NCI-H1092 (cell line): ENCODE measurements at places on chromosomes 2 and 18.

- peak; percentile 43 for DNase-seq
These were observed 1.9 kb downstream of the MEX3C start for GRCh38 chr18:51195451-51196117.

DNA sequence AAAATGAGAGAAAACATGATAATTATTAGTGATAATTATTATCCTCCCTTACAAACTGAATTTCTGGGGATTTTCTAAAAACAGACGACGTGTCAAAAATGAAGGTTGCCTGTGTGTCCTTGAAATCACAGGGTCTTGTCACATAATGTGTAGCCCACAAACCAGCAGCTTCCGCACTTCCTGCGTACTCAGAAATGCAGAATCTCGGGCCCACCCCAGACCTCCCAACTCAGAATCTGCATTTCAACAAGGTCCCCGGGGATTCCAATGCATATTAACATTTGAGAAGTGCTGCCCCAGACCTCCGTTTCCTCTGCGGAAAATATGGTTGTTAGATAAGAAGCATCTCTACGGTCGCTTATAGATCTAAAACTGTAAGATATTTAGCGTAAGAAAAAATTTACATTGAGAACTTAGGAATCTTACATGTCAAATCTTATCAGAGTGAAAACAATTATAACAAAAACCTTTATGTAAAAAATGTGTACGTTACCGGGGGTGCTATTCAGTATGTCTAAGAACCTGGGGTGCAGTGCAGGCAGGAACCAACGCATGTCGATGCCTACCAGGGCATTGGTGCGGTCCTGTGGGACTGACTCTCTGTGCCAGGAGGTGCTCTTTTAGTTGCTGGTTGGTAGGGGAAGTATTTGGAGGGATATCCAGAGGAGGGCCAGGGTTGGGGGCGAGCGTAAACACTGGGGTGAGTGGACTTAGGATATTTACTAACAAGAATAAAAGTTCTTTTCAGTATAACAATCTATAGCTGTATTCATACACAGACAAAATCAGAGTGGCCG lies 15.2 kb downstream of the CDKL4 start:
- DNase-seq, result no peak

DNA sequence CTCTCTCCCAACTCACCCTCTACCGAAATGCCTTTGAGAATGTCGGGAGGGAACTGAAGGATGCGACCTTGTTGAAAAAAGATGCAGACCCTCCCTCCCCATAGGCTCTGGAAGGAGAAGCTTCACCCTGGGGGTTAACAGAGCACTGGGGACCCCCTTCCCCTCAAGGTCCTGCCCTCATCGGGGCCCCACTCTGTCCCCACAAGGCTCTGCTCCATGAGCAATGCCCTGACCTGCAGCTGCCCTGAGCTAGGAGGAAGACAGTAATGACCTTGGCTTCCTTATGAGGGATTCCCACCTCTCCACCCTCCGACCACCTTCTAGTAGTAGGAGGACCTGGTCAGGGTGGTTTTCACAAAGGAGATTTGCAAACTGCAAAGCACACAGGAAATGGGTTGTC lies 44.4 kb upstream of the HPCAL1 start:
- DNase-seq, result no peak

DNA sequence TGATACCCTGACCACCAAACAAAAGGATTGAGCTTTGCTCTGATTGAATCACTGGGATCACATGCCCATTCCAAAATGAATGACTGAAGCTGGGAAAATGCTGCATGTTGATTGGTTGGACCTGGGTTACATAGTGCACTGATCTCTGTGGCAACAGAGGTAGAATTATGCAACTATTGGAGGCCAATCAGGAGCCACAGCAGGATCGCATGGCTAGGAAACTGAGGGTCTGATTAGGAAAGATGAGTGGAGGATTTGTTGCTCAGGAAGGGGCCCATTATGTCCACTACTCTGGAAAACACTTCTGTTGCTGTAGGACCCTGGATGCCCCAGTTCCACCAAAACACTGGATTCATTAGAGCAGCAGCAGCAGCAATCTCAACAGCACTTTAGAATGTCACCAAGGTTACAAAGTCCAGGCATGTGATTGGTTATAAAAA lies 25.9 kb upstream of the SGPP2 start:
- DNase-seq, result peak; percentile 84

DNA sequence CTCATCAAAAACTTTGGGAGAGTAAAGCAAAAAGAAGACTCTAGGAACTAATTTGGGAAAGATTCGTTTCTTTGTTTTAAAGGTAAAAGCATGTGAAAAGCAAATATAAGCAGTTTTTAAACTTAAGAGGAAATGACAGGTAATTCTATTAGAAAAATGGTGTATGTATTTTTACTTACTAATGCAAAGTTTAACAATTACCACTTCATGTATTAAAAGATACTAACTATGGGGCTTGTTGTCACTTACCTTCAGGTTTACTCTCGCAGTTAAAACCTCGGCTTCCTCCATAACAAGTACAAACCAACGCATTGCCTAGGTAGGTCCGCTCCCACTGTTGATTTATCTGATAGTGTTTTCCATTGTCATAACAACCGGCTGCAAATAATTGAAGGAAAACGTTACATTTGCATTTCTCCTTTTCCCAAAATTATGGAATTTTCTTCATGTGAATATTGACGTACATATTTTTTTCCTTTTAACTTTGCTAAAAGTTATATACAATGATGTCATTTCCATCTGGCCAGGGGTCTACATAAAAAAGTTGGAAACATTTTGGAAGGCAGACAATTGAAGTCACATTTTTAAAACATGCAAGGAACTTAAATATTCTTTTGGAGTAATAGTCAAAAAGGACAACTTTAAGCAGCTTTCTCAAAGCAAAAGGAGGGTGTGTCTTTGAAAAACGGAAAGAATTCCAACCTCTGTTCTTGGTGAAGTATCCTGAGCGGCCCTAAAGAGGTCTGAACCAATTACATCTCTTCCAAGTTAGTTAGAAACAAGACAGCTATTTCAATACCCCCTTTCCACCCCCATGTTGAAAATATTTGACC lies 1.2 kb downstream of the FN1 start:
- no peak for DNase-seq

DNA sequence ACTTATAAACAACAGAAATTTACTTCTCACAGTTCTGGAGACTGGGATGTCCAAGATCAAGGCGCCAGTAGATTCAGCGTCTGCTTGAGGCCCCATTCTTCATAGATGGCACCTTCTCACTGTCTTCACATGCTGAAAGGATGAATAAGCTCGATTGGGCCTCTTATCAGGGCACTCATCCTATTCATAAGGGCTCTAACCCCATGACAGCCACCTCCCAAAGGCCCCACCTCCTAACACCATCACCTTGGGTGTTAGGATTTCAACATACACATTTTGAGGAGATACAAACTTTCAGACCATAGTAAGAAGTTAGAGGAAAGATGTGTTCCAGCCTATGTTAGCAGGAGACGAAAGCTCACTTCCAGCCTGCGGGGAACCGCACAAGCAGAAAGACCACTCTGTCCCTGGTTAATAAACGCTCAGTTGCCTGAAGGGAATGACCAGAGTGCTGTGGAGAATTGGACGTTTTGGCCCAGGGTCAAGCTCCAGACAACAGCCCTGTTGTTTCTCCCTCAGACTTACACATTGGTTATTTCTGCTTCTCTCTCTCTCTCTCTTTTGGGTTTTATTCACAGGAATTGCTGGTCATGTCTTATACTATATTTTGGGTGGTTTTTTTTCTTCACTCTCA lies 90.3 kb downstream of the MAPRE2 start:
- no peak for DNase-seq

GRCh38 chr2:238817891-238818290 lies 30.0 kb upstream of the TWIST2 start:
- no peak for DNase-seq

GRCh38 chr2:152183401-152184073 lies 8.0 kb upstream of the STAM2 start:
- no peak for DNase-seq

DNA sequence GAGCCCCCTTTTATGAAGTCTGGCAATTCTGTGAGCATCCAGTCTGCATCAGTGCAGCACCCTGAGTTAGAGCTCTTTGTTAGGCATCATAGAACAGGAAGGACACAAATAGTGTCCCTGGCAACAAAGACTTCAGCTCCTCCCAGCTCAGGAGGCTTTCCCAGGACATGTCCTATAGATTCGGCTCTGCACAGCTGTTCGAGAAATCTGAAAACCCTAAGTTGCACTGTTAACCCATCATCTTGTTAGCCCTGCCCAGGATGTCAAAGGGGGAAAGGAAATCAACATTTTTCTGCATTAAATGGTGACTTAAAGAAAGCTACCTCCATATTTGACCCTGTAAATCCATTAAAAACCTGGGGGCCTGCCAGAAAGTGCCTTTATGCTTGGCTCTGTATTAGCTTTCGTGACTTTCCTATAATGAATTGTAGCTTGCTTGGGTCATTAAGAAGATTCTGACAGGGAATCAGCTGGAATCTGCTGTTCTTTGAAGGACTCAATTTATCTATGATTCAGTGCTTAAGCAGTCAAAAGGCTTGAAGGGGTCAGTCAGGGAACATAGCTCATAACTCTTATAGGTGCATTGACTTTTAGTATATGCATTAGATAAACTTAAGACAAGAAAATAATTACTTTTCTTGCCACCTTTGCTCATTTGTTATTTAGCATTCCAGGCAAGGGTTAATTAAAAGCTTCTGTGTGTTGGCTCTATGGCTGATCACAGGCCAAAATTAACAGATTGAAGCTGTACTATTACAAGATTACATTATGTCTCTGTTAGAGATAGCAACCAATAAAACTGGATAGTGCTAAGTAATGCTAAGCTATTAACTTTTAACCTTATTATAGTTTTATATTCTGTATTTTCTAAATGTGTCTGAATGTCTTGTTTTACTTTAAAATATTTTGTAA lies 20.6 kb downstream of the ERMN start:
- no peak for DNase-seq

DNA sequence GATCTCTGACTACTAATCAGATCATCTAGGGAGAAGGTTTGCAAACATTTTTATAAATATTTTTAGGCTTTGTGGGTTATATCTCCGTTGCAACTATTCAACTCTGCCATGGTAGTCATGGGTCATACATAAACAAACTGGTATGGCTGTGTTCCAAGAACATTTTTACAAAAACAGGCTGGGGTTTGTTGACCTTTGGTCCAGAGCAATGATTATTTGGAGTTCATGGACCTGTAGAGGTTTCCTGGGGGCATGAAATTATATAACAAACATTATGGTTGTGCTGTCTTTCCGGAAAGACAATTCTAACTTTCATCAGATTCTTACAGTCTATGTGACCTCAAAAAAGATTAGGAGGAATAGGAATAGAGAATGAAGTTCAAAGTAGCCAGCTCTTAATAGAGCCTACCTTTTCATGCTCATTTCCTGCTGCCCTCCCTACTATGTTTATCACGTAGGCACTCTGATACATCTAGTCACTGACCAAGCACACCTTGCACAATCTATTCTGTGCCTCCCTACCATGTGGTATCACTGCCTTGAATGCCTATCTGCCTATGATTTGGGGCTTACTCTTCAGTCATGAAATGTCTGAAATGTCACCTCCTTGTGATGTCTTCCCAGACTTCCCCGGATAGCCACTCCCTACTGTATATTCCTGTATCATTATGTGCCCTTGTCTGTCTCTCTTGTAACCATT lies 102.4 kb upstream of the SCN1A start:
- no peak for DNase-seq

DNA sequence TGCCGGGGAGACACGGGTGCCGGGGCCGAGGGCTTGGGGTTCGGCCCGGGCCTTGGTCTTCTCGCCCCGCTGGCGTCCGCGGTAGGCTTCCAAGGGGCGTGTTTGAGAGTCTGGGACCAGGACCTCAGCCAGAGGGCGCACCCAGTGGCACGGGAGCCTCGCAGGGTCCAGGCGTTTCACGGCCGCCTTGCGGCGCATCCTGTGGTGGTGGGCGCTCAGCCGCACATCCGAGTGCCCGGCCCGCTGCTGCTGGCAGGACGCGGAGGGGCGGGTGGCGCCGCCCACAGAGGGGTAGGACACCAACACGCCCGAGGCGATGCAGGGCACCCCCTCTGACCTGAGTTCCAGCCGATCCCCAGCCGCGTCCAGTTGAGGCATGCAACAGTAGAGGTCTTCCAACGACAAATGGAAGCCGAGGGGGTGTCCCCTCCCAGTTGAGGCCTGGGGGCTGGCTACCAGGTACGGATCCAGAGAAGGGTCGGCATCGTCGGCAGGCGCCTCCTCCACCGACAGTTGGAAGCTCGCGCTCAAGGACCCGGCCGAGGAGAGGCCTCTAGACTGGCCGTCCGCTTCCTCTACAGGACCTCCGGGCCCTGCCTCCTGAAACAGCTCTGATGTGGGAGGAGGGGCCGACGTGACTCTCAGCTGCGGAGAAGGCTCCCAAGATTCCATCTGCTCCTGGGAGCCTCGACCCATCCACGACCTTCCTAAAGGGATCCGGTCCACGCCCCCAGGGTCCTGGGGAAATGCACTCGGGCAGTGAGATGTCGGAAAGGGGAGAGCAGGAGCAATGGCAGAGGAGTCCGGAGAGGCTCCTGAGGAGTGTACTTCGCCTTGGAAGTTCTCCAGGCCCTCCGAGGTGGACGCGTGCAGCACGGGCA lies 6.3 kb downstream of the C2orf81 start:
- DNase-seq, result no peak

DNA sequence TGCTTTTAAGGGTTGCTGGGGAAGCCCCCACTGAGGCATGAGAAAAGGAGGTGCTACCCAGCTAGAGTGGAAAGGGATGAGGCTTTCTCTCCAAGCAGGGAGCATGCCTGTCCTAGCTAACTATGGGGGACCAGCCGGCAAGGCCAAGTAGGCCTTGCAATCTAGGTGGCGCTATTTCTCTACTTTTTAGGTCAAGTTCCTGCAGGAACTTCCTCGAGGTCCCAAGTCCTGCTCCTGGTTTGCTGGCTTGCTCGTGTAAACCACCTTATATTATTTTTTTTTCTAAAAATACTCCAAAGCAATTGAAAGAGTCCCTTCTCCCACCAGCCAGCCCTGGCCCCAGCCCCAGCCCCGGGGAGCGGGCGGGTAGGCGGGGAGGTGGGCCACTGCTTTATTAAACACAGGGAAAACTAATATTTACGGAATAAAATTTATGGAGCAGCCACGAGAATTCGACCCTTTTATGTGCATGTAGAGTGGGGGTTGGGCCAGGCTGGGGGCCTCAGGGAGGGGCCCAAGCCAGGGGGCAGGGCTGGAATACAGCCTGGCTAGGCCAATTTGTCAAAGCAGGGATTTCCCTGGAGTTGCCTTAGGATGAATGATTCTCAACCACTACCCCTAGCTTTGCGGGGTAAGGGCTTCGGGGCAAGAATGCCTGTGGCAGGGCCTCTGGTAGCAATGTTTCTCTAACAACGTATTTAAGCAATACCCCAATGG lies 12.8 kb upstream of the IHH start:
- peak; percentile 9 for DNase-seq

- DNase-seq, result no peak
These were observed 112.6 kb downstream of the DDX1 start for GRCh38 chr2:15704086-15704787.
